ENCODE measurements at places on chromosomes 11 and 22. TPM values are rescaled to one million over a fixed set of nuclear protein-coding genes. Genes with fewer than 3 reads are reported as not detected.

The HBD gene
- 0.83 TPM for total RNA-seq

The KIRREL3 gene
- total RNA-seq: 5.1 TPM

The GP1BB gene
- total RNA-seq: 6.6 TPM

The GPR83 gene
- total RNA-seq: under 0.01 TPM

The IGF2 gene
- total RNA-seq: under 0.01 TPM

The LAYN gene
- total RNA-seq: 48.9 TPM

The SERHL2 gene
- 10.3 TPM for total RNA-seq

The ANO5 gene
- total RNA-seq: not detected

The APOL5 gene
- total RNA-seq: not detected

The NOX4 gene
- 1.0 TPM for total RNA-seq

The WNT7B gene
- not detected for total RNA-seq

The SHANK2 gene
- 4.5 TPM for total RNA-seq

The C22orf31 gene
- 0.15 TPM for total RNA-seq

The NXPE4 gene
- total RNA-seq: not detected

The PYGM gene
- 1.3 TPM for total RNA-seq

The FGF19 gene
- not detected for total RNA-seq

The CWC15 gene
- total RNA-seq: 26.5 TPM
